ENCODE measurements at places on chromosomes 13 and 19. TPM values are rescaled to one million over a fixed set of nuclear protein-coding genes. Genes with fewer than 3 reads are reported as not detected.
A peak's percentile ranks its signal among the peaks of the same experiment; 100 is the strongest.

- DNase-seq = peak; percentile 70
Observed at GRCh38 chr13:98447881-98448641, 128.8 kb downstream of the STK24 start.

DNA sequence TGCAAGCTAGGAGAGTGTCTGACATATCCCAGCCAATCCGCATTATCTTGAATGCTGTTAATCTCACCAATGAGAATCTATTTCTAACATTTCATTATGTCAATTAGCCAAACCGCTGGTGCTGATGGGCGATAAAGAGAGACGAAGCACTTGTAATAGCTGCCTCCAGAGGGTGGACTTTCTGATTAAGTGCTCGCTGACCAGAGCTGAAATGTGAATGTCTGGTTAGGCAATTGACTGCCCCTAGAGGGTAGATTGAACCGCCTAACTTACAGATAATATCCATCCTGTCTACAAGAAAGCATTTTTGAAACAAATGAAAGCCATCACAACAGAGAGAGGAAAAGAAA lies 552 bp upstream of the GRWD1 start:
- no peak for DNase-seq

DNA sequence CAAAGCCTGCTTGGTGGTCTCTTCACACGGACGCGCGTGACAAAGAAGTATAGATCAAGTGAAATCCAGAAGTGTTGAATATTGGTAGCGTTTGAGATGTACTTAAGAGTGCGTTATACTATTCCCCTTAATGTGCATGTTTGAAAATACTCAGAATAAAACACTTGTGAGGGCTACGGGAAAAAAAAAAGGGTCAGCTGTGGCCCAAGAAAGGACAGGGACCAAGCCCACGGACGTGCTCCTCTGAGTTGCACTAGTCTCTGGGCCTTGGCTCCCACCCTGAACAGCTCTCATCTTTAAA lies 622 bp upstream of the RBM42 start:
- DNase-seq = no peak

- DNase-seq = no peak
Observed at GRCh38 chr19:27744926-27745768, 1467.8 kb downstream of the UQCRFS1 start.

DNA sequence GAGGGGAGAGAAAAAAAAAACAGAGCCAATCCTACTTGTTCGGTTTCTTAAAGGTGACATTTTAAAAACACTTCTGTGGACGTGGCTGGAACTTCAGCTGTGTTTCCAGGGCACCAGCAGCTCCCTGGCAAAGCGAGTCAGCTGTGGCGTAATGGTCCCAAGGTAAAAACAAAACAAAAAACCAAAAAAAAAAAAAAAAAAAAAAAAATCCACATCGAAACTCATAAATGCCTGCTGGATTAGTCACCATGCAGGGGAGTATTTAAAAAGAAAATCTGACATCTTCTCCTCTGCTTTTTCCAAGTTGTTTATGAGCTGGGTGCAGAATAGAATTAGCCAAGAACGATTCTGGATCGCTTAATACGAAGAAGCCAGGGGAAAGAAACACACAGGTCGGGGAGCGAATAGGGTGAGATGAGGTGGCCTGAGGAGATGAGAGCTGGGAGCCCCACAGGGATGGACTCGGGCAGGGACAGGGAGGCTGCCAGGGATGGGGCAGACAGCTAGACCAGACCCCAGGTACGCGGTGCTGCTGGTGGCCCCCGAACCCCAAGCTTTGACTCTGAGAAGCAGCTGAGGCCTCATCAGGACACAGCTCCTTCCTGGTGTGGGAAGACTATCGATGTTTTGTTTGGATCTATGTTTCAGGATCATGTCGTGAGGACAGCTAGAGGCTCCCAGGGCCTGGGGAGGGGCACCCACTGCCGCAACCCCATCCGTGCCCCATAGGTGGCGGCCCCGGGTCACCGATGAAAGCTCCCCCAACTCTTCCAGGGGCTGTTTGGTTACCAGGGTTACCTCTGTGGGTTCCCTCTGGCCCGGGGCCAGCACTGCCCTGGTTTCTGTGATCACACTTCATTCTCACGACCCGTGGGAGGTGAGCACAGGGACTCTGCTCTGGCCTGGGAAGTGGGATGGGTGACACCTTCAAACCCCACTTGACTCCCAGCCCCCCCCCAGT lies 3.1 kb upstream of the CTXN1 start:
- DNase-seq = peak; percentile 51

DNA sequence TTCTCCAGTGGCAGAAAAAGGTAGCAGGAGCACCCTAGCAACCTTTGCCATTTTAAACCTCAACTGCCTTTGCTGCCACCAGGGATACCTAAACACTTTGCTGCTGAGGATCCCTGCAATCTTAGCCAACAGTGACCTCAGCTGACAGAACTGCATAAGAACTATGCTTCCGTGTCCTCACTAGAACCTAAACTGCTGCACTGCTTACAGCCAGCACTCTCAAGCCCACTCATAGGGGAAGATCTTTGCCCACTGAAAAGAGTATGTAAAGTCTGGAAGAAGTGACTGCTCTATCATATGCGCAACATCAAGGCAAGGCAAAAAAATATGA lies 270.0 kb upstream of the PCDH20 start:
- DNase-seq = no peak

DNA sequence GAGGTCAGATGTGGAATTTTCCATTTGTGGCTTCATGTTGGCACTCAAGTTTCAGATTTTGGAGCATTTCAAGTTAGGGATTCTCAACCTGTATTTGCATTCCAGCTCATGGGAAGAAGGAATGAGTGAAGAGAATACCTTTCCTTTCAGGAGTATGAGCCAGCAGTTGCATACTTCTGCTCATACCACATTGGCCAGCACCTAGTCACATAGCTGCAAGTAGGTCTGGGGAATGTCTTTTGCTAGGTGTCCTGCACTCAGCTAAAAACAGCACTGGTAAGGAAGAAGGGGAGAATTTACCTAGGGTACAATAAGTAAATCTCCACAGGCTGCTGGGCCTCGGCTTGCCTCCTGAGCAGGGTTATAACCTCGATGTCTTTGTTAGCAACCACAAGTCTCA lies 24.6 kb upstream of the ATP8A2 start:
- DNase-seq = no peak

GRCh38 chr13:74372511-74372910 lies 238.3 kb upstream of the KLF12 start:
- DNase-seq = no peak

GRCh38 chr13:23384111-23384510 lies 49.4 kb downstream of the SACS start:
- DNase-seq = no peak

GRCh38 chr13:40438999-40439797 lies 227.2 kb downstream of the FOXO1 start:
- DNase-seq = peak; percentile 55

GRCh38 chr13:61670384-61671161 lies 254.9 kb upstream of the PCDH20 start:
- DNase-seq = no peak

GRCh38 chr19:55113570-55114039 lies 3.8 kb downstream of the PPP1R12C start:
- peak; percentile 60 for DNase-seq

- no peak for DNase-seq
Observed at GRCh38 chr13:50646070-50646469, 197.4 kb downstream of the DLEU7 start.

DNA sequence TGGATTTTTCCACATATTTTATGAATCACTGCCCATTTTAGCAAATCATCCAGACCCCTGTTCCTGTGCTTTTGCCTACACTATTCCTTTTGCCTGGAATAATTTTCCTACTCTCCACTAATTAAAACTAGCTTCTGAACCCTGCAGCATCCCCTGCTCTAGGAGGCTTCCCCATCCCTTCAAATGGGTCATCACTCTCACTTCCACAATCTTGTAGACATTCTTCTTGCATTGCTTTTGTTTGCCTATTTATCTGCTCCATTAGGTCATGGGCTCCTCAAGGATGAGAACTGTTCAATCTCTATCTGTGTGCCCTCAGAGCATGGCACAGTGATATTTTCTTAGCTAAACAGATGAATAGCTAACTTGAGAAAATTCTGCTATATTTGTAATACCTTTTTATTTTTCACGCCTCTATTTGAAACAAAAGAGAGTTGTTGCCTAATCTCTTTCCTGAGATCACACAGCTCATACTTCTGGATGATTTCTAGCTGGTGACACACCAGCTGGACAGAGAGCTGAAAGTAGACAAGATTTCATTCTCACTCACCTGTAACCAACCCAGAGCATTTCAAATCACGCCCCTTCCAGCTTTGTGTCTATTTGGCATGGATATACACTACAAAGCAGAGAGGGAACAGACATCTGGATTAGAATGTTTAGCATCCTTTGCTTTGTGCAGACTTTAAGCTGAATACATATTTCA lies 466.0 kb downstream of the FOXO1 start:
- DNase-seq = peak; percentile 21

- no peak for DNase-seq
Observed at GRCh38 chr13:32666990-32667571, 80.8 kb downstream of the PDS5B start.

DNA sequence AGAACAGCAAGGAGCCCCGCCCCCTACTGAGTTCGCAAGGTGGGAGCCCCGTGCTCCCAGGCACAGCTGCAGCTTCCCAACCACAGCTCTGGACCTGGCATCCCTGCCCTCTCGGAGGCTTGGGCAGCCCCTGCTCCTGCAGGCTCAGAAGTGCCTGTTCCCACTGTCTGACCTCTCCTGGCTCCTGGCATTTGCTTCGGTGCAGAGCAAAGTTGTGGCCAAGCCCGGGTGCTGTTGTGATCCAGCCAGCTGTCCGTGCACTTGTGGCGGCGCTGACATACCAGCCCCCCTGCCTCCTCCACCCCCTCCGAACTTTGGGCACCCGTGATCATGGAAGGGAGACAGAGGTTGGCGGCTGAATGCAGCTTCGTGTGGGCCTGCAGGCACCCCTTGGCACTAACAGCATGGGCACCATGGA lies 1386.8 kb downstream of the PCDH9 start:
- no peak for DNase-seq

The CGB5 gene
- not detected for total RNA-seq

The LRRC63 gene
- total RNA-seq = not detected

The C2CD4C gene
- 0.44 TPM for total RNA-seq

The PAK4 gene
- total RNA-seq = 34.8 TPM

Data from OCI-LY7 (cell line).